ENCODE measurements at places on chromosomes 1 and 21.

DNA sequence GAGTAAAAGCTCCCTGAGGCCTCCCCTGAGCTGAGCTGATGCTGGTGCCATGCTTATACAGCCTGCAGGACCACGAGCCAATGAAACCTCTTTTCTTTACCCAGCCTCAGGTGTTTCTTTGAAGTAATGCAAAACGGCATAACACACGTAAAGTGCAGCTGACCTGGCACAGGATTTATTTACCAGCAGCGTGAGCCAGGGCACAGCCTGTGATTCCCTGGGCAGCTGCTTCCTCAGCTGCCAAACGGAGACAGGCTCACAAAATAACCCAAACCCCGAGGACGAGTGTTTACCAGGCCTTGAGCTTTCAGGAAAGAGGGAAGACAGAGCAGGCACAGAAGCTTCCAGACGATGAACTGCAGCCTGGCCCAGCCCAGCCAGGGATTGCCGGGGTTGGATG is 120.6 kb upstream of the ARHGEF16 start:
- no peak for DNase-seq

- no peak for DNase-seq
Measured at GRCh38 chr1:243639027-243639658, 210.9 kb downstream of the AKT3 start.

- DNase-seq, result no peak
Measured at GRCh38 chr1:12339811-12340543, 110.1 kb downstream of the VPS13D start.

GRCh38 chr1:227245613-227246320 is 72.5 kb downstream of the CDC42BPA start:
- DNase-seq, result no peak

GRCh38 chr1:157700732-157701131 is at the start of gene FCRL3:
FCRL3 (minus strand) TSS chr1:157700769; CDS start chr1:157700489, 280 bp downstream.
- DNase-seq, result no peak

DNA sequence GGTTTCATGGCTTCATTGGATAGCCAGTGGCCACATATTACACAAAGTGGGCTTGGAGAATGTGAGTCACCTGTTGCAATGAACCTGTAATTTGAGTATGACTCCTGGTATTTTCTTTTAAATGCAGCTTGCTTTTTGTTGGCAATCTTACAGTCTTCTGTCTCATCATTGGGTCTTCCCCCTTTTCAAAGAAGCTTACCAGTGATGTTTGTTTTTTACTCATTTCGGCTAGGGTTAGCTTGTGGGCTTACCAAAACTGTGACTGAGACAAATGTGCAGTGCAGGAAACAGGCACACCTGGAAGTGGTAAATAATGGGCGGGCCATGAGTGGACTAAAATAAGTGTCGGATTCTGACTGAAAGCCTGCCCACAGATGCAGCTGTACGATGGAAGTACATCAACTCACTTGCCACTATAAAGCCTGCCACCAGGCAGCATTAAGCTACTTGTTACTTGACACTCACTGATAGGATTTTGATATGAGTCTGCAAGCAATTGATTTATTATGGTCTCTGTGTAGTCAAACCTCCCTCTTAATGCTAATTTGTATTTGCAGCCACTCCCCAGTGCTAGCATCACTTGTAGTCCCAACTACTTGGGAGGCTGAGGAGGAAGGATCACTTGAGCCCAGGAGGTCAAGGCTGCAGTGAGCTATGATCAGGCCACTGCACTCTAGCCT is 4.2 kb downstream of the HHAT start:
- DNase-seq, result no peak

DNA sequence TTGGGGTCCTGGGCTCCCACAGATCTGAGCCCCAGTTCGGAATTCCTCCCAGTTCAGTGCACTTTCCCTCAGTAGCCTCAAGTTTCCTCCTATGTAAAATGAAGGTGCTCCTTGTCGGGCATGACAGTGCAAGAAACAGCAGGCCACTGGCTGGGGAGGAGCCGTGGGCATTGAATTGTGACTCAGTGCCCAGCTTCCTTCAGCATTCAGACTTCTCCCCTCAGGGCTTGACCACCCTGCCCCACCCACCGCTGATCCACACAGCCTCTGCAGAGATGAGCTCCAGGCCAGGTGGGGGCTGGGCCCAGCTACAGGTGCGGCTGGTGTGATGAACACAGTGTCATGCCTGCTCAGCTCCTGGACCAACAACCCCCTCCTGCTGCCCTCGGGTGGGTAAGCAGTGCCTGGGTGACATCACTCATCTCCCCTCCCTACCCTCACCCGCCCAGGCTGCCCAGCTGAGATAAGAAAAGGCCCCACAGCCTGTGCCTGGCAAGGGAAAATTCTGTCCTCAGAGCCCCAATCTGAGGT is 4.9 kb downstream of the MOB3C start:
- DNase-seq, result no peak

GRCh38 chr1:21914880-21915640 is 22.1 kb downstream of the HSPG2 start:
- DNase-seq, result no peak

GRCh38 chr1:236471653-236472052 is 52.1 kb upstream of the LGALS8 start:
- no peak for DNase-seq

DNA sequence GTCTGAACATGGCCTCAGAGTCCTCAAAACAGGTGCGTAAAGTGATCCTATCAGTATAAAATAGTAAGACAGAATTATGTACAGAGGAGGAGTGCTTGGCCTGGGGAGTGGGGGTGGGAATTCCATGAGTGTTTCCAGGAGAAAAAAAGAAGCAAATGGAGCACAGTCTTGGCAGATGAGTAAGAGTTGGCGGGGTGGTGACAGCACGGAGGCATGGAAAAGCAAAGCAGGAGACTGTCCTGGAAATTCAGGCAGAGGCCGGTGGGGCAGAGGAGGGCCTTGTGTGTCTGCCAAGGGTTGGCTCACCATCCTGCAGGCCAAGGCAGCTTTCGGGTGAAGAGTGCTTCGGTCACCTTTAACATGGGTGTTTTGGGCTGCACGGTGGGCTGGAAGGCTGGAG is 63.4 kb downstream of the OPTC start:
- peak; percentile 85 for DNase-seq

DNA sequence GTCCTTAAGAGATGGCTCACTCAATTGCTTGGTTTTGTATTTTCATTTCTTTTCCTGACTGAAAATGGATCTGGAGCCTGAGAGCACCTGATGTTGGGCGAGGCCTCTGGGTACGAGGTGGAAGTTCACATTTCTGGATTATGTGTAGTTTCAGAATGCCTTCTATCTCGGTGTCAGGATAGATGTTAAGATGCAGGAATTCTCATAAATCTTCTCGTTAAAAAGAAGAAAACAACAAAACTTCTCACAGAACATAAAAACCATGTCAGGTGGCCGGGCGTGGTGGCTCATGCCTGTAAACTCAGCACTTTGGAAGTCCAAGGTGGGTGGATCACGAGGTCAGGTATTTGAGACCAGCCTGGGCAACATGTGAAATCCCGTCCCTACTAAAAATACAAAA is 101.8 kb downstream of the RHOU start:
- no peak for DNase-seq
